NCI-H187 treated with DMSO at 0.1 percent for 48 hours (cell line): ENCODE measurements at places on chromosomes 3 and 15.

DNA sequence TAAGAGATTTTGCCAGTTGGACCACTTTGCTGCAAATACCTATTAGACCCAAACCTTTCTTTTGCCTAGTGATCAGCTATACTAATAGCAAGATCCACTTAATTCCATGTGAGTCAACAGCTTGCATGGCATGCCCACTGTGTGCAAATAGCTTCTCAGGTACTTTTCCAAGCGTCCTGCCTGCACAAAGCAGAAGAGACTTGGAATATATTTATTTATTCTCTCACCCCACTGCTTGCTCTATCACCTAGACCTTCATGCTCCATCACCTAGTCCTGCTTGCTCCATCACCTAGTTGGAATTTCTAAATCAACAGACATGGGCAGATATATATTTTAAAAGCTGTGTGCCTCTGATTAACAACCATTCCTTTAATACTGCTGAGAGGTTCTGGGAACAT lies 47.6 kb downstream of the MBNL1 start:
- no peak for DNase-seq

DNA sequence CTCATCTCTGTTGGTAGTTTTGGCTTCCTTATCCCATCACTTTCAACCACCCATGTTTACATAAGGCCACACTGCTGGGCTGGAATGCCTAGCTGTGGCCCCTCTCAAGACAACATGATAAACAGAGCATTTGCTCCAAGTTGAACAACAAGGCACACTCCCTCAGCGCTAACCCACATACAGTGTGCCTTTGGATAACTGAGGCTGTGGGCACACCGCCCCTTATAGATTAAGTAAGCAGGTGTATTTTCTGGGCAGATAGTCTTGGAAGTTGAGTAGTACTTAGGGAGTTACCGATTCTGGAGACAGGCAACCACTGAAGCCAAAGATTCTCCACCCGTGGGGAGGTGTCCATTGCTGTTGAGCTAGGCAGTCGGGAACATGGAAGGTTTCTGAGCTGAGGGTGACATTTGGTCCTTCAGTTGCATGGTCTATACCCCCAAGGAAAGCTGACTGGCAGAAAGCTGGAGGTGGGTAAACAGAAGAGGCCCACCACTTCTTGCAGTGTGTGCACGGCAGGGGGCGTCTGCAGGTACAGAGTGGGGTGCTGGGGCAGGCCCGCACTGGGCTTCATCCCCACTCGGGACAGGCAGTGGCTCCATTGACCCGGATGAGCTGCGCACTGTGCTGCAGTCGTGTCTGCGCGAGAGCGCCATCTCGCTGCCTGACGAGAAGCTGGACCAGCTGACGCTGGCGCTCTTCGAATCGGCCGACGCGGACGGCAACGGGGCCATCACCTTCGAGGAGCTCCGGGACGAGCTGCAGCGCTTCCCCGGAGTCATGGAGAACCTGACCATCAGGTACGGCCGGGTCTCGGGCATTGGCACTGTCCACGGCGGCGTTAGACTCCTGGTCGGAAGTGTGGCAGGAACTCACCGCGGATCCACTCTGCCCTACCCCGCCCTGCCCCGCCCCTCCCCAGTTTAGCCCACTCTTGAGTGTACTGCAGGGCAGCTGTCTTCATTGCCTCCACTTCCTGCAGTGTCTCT lies 16.8 kb downstream of the NOX5 start:
- no peak for DNase-seq

DNA sequence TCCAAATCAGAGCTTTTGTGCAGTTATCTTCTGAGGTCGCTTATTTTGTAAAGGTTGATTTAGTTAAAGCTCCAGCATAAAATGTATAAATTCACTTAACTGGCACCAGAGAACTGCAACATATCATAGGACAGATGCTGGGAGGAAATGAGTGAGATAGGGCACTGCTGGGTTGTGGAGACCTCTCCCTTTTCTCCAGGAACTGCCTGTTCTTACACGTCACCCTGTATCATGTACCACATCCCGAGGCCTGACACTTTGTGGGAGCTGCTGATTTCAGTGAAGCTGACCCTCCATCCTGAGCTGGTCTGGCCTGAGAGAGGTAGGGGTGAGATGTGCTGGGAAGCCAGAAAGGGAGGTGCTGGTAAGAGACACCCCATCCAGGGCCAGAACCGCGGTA lies 213.8 kb upstream of the FEZF2 start:
- DNase-seq: no peak

DNA sequence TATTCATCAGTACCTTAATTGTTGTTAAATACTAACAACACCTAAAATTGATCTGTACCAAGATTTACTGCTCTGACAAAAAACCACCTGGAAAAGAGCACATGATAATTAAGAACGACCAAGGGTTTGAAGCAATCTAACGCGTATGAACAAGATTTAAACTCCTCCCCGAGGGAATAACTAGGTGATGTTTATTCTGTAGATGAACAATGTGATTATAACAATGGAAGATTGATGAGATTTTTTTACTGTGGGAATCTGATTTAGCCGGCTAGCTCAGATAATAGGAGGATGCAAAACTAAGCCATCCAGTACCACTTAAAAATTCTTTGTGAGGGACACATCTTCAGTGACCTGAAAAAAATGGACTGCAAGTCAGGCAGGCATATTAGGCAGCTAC lies 222.1 kb downstream of the FHIT start:
- no peak for DNase-seq

- DNase-seq: no peak
Measured at GRCh38 chr3:32531010-32531647, 28.5 kb upstream of the CMTM6 start.

DNA sequence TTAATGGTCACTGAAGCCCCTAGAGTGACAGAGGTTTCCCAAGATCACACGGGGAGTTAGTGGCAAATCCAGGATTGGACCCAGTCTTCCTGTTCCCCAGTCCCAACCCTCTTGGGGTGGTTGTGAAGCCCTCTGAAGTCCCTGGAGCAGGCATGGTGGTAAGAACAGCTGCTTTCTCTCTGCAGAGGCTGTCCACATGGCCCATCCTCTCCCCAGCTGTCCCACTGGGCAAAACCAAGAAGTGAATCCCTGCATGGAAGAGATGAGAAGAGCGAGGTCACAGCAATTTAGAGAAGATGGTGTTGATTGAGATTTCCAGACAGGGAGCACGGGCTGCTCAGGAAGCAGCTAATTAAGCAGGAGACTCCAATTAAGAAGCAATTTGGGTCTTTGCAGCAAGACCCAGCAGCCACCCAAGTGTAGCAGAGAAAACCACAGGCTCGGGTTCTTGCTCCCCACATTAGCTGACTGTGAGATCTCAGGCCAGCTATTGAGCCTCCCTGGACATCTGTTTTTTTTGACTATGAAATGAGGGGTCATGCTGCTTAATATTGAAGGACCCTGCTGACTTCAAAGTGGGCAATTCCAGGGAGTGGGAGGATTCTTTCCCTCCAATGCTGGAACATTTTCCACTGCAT lies 14.8 kb upstream of the HDAC11 start:
- DNase-seq: no peak

- DNase-seq: no peak
Measured at GRCh38 chr3:150293401-150294001, 114.6 kb upstream of the TSC22D2 start.

DNA sequence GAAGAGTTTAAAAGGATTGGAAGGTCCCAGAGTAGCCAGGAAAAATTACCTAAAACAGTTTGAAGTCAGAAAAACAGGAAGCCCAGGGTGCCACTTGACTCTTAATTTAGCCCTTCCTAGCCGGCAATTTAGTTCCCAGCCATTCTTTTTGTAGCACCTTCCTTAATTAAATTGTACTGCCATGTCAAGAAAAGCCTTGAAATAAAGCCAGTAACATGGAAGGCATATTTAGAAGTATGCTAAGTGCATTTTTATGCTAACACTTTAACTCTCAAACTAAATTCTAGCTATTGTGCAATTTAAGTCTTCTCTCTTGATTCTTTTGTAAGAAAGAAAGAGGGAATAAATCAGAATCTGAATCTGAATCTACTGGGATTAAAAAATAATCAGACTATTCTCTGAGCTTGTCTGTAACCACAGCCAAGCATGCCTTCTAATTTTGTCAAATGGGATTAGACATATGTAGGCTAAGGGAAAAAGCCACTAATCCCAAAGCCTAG lies 43.2 kb downstream of the MAP3K13 start:
- DNase-seq: no peak

- no peak for DNase-seq
Measured at GRCh38 chr3:24166515-24166914, 221.4 kb downstream of the NR1D2 start.

GRCh38 chr3:66885326-66886000 lies 112.6 kb upstream of the KBTBD8 start:
- DNase-seq: no peak

GRCh38 chr15:80012060-80012726 lies 41.2 kb upstream of the BCL2A1 start:
- no peak for DNase-seq

- no peak for DNase-seq
Measured at GRCh38 chr3:15781637-15782402, 16.0 kb downstream of the ANKRD28 start.

DNA sequence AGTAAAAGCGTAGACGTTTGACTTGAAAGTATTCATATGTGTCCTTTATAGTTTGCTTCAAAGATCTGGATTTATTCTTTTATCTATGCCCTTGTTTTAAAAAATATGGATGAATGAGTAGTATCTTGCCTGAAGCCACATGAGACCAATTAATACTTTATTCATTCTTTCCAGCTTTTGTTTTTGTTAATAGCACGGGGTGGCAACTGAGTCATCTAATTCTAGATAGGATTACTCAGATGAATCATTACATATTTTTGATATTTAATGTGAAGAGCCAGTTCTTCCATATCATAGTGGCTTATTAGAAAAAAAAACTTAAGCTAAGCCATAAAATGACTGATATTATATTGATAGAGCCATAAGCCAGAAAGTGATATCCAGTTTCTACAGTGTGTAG lies 121.9 kb downstream of the BBX start:
- no peak for DNase-seq

GRCh38 chr15:65651831-65652749 lies 30.4 kb downstream of the SLC24A1 start:
- DNase-seq: no peak

- no peak for DNase-seq
Measured at GRCh38 chr3:132293251-132293650, 24.0 kb upstream of the ACP3 start.

DNA sequence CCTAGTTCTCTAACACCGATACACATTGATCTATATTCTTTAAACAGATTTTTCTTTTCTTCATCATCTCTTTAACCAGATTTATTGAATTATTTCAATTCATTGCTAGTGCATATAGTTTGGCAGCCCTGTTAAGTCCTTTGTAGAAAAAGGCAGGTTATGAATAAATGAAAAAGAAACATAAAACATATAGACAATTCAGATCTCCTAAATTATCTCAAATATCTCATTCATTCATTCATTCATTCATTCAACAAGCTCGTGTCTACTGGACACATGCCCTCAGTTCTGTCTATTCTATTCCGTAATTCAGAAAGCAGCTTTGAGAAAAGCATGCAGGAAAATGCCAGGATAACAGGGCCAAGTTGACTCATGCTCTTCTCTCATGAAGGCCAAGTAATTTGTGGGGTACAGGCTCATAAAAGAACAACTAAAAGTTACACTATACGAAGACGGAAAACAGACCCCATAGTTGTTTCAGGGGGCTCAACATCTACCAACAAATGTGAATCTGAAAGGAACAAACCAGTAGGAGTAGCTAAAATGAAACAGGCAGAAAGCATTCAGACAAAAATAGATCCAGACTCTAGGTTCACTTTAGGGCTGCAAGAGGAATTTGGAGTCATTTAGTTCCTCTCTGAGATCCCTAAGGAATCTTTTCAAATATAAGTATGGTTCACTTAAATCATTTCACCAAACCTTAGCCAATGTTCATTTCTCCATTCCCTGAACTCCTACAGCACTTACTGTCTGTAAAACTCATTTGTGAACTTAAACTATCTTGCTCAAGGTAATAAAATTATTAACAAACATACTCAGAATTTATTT lies 7.5 kb downstream of the ZNF148 start:
- DNase-seq: no peak

- DNase-seq: no peak
Measured at GRCh38 chr3:45606991-45607712, 12.6 kb downstream of the LIMD1 start.

GRCh38 chr15:40985541-40986330 lies 32.5 kb downstream of the CHAC1 start:
- no peak for DNase-seq

DNA sequence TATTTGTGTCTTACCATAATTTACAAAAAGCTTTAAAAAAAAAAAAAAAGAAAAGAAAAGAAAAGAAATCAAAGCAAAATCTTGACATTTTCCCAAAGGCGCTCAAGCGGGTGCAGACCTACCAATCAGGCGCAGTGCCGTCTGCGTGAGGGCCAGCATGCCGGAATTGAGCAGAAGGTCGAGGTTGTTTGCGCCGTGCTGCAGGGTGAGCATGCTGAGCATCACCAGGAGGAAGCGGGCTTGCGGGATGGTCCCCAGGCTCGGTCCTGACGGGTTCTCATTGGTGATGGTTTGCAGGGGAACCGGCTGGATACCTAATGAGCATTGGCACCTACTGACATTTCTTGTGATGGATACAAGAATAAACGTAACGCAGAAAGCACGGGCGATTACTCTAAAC lies 93.9 kb downstream of the HERC2 start:
- no peak for DNase-seq

DNA sequence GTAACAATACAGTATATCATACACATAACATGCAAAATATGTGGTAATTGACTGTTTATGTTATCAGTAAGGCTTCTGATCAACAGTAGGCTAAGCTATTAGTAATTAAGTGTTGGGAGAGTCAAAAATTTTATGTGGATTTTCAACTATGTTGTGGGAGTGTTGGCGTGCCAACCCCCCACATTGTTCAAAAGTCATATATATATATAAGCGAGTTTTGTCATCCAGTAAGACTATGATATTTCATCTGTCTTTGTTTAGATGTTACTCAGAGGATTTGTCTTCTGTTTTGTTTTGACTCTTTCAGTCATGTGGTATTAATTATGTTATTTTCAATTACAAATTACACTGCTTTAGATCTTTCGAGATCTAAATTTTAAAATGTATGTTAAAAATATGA lies 51.0 kb upstream of the RAP2B start:
- DNase-seq: no peak

GRCh38 chr15:57859130-57859685 lies 152.7 kb downstream of the POLR2M start:
- DNase-seq: no peak

GRCh38 chr3:42762046-42762724 lies 10.9 kb downstream of the CCDC13 start:
- no peak for DNase-seq
